ENCODE measurements at places on chromosomes 7 and 10.

GRCh38 chr7:124514471-124514870 lies 251.1 kb downstream of the GPR37 start:
- no peak for DNase-seq

GRCh38 chr10:72310636-72311035 lies 36.9 kb downstream of the DDIT4 start:
- no peak for DNase-seq

- no peak for DNase-seq
Observed at GRCh38 chr10:97525086-97525485, 26.4 kb downstream of the UBTD1 start.

DNA sequence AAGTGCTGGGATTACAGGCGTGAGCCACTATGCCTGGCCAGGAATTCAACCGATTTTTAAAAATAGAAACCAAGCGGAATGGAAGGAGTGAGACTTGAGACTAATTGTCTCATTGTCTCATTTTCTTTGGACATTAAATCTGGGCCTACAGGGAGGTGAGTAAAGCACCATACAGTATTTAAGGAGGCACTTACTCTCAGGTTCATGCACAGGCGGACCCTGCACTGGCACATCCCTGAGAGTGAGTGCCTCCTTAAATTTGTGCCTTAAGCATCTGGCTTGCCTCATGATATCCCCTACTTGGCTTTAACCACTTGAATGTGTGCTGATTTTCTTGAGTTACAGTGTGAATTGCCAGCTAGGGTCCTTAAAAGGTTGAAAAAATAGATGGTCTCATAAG lies 10.6 kb downstream of the UBE3C start:
- DNase-seq, result no peak

DNA sequence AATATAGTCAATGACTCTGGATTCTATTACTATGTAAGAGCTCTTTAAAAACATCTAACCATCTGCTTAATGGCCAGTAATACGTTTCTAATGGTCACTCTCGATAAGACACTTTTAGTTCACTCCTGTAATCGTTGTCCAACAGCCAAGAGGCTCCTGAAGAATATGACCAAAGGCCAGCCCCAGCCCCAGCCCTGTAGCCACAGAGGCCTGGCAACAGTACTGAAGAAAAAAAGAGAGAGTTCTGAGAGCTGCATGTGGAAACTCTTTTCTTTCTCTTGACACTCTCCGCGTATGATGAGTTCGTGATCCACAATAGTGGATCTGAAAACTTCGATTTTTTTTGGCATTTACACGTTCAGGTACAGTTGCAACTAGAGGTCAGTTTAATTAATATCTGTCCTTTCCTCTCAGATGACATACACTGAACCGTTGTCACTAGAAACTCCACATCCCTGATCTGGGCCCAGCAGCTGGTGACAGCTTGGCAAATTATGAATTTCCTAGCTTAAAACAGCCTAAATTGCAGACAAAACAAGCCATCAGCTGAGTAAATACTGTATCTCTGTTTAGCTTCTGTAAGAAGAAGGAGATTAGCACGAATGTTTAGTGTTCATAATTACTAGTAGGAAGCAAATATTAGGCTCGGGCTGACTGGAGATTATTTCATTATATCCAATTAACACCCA lies 456.7 kb downstream of the LRMDA start:
- DNase-seq, result no peak

DNA sequence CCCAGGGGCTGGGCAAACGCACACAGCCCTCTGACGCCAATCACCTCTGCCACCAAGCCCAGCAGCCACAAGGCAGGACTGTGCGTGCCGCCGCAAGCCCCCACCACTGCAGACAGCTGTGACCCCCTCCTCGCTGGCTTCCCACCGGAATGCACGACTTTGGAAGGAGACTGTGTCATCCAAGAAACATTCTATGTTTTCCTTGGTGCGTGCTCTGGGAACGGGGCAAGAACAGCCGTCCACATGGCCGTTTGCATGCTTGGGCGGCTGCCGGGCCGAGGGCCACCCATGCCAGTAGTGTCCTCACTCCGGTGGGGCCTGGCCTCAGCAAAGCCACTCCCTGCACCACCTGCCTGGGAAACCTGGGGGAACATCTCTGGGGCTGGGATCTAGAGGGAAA lies 17.6 kb upstream of the ELN start:
- no peak for DNase-seq

DNA sequence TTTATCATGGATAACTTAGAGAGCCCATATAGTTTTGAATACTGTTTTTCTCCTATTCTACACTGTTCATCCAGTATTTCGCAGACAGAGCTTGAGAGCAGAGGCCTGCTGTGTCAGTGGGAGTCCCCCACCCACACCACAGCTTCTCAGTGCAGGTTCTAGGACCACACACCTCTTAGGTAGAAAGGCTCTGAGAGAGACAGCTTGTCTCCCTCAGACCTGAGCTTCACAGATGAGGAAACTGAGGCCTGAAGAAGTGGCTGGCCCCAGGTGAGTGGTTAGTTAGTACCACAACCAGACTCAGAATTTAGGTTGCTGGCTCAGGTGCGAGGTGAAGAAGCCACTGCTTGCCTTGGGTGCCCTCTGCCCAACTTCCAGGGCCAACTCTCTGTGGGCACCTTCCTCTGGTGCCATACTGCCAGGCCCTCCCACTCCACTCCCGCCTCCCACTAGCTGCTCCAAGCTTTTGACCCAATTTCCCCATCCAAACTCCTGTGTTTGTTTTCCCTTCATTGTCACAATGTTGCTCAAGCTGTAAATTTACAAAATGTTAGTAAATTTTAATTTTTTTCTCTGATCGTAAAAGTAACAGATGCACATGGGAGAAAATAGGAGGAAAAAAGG lies 7.6 kb upstream of the HILPDA start:
- DNase-seq, result no peak

- DNase-seq, result no peak
Observed at GRCh38 chr10:96890172-96890513, 58.0 kb downstream of the LCOR start.

All from NCI-H1417 (cell line).